Stimulated activated CD8-positive, alpha-beta memory T cell treated with anti-CD3 and anti-CD28 coated beads, Interleukin-7, amount 100 ng/mL, for 1 hour (primary cell): ENCODE measurements at places on chromosomes 2 and 18.

GRCh38 chr2:135664623-135665068, 77.0 kb upstream of the UBXN4 start:
- DNase-seq: no peak

DNA sequence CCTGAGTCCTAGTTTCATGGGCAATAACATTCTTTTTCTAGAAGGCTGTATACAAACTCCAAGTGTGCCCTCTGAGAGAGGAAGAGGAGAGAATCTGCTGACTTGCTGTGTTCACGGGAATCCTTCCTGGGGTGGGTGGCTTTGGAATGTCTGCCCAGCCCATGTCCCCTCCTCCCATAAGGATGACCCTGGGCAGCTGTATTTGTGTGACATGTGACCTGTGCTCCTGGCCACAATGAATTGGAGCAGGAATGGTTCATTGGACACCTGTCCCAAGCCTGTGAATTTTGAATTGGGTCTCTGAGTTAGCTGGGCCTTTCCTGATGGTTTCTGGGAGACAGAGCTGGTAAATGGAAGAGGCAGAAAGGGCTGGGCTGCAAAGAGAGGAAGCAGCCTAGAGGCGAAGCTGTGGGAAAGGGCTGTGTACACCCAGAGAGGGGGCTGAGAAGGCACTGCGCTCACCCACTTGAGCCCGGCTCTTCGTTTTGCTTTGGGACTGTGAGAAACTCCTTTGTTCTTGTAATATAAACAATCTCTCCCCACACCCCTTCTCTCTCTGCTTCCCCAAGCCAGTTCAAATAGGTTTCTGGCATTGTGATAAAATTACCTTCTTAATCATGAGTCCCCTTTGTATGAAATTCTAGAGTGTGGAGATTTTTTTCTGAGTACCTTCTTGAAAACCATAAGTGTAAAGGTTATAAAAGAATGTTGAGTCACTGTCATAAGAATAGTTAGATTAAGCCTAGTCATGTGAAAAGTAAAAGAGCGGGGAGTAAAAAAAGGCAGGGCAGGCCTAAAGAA, 49.8 kb downstream of the SLC4A5 start:
- DNase-seq: no peak

- no peak for DNase-seq
These were observed 171.9 kb downstream of the GALNT1 start for GRCh38 chr18:35753306-35753910.

DNA sequence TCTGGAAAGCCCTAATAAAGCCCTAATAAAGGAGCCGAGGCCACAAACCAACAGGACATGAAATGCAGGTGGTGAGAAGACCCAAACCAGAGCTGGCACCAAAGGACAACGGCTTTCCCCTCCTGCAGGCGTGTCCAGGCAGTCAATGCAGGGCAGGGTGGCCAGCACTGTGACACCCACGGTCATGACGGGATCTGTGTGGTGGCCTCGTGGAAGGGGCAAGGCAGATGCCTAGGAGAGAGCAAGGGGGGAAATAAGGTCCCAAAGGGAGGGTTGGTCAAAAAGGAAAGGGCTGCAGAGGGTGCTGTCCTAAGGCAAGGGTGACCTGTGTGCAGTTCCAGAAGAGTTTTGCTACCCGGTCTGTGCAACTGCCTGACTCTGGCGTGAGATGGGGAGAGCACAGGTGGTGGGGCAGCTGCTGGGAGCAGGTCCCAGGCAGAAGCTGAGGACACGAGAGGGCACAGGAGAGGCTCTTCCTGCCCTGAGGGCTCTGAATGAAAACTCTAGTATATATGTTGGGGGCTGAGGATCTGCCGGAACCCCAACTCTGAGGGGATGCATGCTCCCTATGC, 156.7 kb downstream of the TPO start:
- DNase-seq: no peak

DNA sequence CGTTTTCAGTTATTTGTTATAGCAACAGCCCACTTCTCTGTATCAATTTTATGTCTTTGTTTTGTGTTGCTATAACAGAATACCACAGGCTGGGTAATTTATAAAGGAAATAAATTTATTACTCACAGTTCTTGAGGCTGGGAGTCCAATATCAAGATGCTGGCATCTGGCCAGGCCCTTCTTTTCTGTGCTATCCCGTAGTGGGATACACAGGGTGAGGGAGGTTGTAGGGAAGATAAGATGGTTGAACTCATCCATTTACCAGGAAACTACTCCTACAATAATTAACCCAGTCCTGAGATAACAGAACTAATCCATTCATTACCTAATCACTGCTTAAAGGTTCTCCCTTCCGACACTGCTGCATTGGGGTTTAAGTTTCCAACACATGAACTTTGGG, 220.7 kb downstream of the TPGS2 start:
- DNase-seq: no peak

GRCh38 chr2:205386109-205386508, 296.2 kb upstream of the NRP2 start:
- DNase-seq: no peak

- DNase-seq: no peak
These were observed 40.3 kb upstream of the SIGLEC15 start for GRCh38 chr18:45785134-45785533.

GRCh38 chr2:96085541-96086355, 30.6 kb downstream of the ADRA2B start:
- DNase-seq: no peak

- no peak for DNase-seq
These were observed 96.3 kb upstream of the TMEM18 start for GRCh38 chr2:773256-774160.

GRCh38 chr2:41930807-41931566, 116.8 kb upstream of the PKDCC start:
- DNase-seq: no peak

GRCh38 chr2:33205693-33206434, 259.1 kb downstream of the LTBP1 start:
- no peak for DNase-seq

- no peak for DNase-seq
These were observed 19.3 kb downstream of the IGFBP2 start for GRCh38 chr2:216652566-216652965.

GRCh38 chr2:84946204-84947009, 24.6 kb upstream of the KCMF1 start:
- peak; percentile 24 for DNase-seq

GRCh38 chr2:106107509-106108131, 86.5 kb downstream of the UXS1 start:
- DNase-seq: no peak

GRCh38 chr2:166418853-166419615, 43.3 kb upstream of the SCN9A start:
- DNase-seq: no peak

- DNase-seq: no peak
These were observed 32.3 kb upstream of the IMPA2 start for GRCh38 chr18:11948852-11949523.

DNA sequence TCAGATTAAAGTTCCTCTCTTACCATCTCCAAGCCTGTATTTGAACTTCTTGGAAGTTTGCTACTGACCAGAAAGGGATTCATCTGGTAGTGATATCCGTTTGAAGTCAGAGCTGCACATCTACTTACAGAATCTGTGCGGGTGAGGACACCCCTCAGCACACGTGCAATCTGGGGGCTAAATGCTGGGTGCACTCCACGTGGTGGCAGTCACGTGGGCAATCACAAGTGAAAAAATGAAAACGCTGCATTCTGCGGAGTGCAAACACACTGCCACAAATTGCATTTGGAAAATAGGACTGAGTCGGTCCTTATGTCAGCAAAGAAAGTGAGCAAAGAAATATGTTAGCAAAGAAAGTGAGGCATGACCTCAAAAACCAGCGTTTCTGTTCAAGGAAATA, 76.1 kb upstream of the GYPC start:
- DNase-seq: no peak
